ENCODE measurements at places on chromosomes 7 and 10.

DNA sequence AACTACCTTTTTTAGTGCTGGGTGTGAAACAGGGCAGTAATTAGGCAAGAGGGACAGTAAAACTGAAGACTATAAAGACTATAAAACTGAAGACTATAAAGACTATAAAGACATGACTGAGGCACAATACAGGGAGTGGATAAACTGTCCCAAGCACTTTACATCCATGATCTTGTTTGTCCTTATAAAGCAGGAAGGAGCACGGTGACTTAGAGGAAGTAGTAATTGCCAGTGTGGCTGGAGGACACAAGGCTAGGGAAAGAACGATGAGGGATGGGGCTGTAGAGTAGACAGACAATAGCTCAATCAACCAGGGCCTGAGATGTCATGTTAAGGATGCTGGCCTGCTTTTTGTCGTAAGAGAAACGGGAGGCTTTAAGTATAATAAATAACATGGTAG lies 26.0 kb downstream of the DNAJC12 start:
- no peak for DNase-seq

DNA sequence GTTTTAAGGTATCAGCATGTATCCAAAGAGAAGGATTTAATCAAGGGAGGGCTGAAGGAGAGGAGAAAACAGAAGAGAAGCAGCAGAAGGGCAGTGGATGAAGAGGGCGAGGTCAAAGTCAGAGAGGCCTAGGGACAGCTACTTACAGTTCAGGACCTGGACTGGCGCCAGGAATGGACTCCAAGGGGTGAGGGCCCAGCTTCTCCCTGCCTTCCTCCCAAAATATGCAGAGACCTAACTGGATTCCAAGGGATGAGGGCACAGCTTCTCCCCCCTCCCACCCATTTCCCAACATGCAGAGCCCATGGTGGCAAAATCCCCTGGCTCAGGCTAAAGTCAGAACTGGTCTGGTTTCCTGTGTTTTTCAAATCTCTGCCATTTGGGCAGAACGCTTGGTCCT lies 3.4 kb upstream of the TCF7L2 start:
- DNase-seq: no peak

DNA sequence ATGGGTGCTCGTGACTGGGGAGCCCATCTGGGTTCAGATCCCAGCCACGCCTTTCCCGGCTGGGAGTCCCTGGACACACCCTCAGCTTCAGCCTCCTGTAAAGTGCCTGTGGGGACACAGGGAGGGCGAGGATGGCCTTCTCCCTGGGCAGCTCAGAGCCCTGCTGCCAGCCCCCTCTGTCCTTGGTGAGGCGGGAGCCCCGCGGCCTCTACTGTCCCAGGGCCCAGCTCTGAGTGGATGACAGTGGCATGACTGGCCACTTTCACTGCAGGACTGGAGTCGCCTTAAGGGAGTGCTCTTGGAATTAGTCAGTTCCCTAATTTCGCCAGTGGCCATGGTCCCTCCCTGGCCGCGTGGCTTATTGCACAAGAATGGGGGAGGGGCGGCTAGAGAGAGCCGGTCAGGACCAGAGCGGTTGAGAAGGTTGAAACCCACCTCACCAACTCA lies 4.6 kb downstream of the BRI3 start:
- no peak for DNase-seq

GRCh38 chr7:38679419-38679818 lies 48.2 kb upstream of the AMPH start:
- no peak for DNase-seq

- DNase-seq: no peak
Observed at GRCh38 chr10:101841826-101842225, 1.8 kb downstream of the KCNIP2 start.

DNA sequence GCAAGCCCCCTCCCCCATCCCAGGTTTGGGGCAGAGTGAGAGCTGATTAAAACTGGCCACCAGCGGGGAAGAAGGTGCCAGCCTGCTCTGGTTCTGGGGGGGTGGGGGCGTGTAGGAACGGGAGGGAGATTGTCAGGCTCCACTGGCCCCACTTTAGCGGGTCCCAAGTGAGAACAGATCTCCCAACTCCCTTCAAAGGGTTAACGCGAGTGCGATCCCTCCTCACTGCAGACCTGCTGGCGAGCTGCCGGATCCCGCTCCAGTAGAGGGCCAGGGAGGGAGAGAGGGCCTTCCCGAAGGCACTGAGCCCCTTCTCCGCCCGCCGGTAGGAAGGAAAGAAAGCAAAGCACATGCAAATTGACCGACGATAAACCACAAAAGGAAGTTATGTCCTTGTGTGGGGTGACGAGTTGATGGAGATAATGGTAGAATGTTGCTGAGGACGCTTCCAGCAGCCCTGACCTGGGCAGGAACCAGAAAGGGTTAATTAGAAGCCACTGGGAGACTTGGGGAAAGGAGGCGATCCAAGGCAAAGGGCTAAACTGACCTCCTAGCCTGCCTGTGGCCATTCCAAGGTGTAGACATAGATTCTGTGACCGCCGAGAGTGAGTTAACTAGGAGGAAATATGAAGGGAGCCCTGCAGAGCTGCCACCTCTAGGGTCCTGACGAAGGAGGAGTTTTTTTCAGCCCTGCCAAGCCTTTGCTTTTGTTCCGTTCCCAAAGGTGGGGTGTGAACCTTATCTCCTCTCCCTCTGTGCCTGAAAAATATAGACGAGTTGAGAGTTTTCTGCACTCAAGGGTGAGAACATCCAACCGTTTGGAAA lies 1.5 kb downstream of the NRG3 start:
- no peak for DNase-seq

GRCh38 chr10:120953897-120954296 lies 102.7 kb downstream of the WDR11 start:
- no peak for DNase-seq

GRCh38 chr10:297567-297966 lies 162.3 kb downstream of the ZMYND11 start:
- DNase-seq: no peak

GRCh38 chr10:49663596-49663995 lies 15.9 kb upstream of the C10orf53 start:
- no peak for DNase-seq

- no peak for DNase-seq
Observed at GRCh38 chr7:20113427-20114027, 103.7 kb downstream of the MACC1 start.

GRCh38 chr7:87635921-87636320 lies 7.7 kb downstream of the RUNDC3B start:
- no peak for DNase-seq

GRCh38 chr7:129652914-129653313 lies 41.4 kb downstream of the NRF1 start:
- no peak for DNase-seq

- DNase-seq: no peak
Observed at GRCh38 chr10:17237915-17238444, 9.9 kb downstream of the VIM start.

- DNase-seq: no peak
Observed at GRCh38 chr7:41374150-41374848, 328.6 kb downstream of the INHBA start.

GRCh38 chr7:26238032-26238431 lies 36.5 kb downstream of the CBX3 start:
- no peak for DNase-seq

- no peak for DNase-seq
Observed at GRCh38 chr10:125008689-125009638, 67.0 kb downstream of the ZRANB1 start.

DNA sequence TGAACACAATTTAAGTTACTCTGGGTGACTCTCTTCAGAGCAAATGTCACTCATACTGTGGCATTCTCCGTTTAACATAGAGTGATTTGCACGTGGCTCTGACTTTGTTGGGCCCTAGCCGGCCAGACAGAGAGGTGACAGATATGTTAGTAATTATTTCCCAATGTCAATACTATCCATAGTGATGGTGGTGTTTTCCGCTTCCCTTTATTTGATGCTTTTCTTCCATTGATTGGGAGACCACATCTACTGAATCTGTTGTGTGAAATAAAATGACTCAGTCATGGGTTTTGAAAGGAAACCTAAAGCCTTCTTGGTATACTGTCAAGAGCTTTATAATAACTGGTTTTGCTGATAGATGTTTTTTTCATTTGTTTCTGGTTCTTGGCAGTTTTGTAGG lies 7.4 kb downstream of the AVL9 start:
- no peak for DNase-seq

GRCh38 chr7:41795276-41795833 lies 92.5 kb upstream of the INHBA start:
- DNase-seq: no peak

- DNase-seq: no peak
Observed at GRCh38 chr7:29239638-29240037, 45.1 kb downstream of the CHN2 start.

GRCh38 chr10:45003432-45004000 lies 2.8 kb downstream of the ZNF22 start:
- no peak for DNase-seq

GRCh38 chr7:137388916-137389315 lies 45.4 kb upstream of the PTN start:
- DNase-seq: no peak

- no peak for DNase-seq
Observed at GRCh38 chr10:30396293-30396692, 37.7 kb upstream of the MAP3K8 start.

DNA sequence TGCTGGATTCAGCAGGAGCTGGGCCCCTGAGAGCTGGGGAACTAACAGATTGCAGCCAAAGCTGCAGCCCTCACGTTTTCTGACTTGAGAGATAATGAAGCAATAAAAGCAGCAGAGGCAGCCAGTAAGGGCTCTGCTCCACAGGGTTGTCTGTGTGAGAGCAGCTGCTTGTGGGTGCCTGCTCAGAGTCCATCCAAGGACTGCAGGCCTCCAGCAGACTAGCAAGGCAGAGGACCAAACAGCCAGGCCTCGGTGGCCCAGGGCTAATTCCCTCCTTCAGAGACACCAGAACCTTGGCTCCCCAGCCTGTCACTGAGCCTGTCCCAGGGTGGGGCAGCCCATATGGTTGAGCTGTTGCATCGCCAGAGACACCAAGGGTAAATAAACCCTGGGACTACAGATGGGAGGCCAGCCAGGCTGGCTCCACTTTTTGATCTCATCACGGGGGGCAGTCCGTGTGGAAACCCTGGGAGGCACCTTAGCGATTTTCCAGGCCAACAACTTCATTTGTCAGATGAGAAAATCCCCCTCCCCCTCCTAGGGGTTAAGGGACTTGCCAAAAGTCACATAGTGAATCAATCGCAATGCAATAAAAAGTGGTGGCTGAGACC lies 229.2 kb downstream of the WDR11 start:
- DNase-seq: no peak

GRCh38 chr10:78065611-78066010 lies 31.9 kb downstream of the RPS24 start:
- DNase-seq: no peak

DNA sequence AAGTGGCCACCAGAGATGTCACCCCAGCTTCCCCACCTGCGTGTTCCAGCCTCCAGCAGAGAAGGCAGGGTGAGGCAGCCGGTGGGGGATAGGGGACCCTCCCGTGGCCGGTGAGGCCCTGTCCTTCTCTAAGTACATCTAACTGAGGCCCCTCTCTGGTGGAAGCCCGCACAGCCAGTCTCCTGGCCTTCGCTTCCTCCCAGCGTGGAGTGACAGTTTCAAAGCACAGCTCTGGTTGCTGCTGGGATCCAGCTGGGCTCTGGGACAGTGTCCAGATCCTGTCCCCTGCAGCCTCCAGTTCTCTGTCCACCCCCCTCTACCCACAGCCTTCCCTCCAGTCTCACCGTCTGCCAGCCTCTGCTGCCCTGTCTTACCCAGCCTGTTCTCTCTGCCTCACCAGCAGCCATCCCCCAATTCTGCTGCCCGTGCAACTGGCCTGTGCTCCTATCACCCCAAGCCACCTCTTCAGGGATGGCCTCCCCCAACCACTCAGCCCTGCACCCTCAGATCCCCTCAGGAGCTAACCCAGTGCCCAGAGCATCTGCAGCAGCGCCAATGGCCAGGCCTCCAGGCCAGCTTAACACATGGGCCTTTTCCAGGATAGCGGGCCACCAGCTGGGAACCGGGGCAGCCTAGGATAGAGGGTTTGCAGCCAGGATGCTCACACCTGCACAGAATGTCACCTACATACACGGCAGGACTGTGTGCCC lies 16.3 kb upstream of the SH2B2 start:
- no peak for DNase-seq

DNA sequence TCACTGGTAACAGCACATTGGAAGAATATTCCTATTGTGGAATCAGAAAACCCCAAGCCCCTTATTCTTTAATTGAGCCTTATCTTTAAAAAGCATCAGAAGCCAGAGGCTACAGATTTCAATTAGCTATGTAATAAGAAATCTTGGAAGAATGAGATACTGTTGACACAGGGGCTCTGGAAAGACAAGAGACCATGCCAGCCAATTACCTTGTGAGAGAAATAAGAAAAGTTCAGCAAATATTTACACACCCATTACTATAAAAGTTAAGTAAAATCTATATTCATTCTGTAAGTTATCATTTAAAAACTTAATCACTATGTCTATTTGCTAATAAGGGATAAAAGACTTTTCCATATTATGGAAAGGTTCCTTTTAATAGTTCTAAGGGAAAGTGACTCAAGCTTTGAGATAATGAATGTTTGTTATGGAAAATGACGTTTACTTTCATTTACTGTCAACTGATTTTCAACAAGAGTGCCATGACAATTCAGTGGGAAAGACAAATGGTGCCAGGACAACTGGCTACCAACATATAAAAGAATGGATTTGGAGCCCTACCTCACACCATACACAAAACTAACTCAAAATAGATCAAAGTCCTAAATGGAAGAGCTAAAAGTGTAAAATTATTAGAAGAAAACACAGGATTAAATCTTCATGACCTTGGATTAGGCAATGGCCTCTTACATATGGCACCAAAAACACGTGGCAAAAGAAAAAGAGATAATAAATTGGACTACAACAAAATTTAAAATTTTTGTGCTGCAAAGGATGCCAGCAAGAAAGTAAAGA lies 28.3 kb downstream of the ZFAND2A start:
- no peak for DNase-seq

DNA sequence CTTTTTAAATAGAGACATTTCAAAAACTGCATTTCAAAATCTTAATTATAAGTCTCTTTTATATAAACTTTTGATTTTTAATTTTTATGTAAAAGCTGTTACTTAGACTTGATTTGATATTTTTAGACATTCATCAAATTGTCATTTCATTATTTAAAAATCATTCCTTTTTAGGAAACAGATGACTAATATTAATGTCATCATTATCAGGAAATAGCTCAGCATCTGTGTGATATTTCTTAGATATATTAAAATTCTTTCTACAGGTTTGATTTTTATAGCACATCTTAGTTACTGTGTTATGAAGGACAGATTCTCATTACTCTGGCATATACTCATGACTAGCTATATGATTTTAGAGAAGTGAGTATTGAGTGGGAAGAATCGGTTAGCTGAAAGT lies 17.2 kb downstream of the RUNDC3B start:
- DNase-seq: no peak

DNA sequence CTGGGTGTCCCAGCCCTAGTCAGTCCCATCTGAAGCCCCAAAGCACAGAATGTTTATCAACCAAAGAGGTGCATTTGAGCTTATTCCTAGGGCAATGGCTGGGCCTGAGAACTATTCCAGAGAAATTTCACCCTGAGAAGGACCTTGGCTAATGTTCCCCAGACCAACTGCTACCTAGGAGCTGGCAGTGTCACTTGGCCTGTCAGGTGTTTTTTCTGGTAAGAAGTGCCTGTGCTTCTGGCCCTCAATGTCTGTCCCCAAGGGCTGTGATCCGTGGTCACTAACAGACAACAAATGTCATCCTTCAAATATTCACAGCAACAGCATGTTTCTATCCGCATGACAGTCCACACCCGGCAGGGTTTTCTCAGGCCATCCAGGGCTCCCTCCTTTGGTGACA lies 209.3 kb upstream of the FRMD4A start:
- DNase-seq: no peak

GRCh38 chr10:107901076-107901475 lies 736.6 kb upstream of the SORCS1 start:
- no peak for DNase-seq

- DNase-seq: no peak
Observed at GRCh38 chr10:18582803-18583202, 68.6 kb downstream of the NSUN6 start.
